IPS-NIHi11 (cell line): ENCODE measurements at places on chromosomes 5 and 9.

DNA sequence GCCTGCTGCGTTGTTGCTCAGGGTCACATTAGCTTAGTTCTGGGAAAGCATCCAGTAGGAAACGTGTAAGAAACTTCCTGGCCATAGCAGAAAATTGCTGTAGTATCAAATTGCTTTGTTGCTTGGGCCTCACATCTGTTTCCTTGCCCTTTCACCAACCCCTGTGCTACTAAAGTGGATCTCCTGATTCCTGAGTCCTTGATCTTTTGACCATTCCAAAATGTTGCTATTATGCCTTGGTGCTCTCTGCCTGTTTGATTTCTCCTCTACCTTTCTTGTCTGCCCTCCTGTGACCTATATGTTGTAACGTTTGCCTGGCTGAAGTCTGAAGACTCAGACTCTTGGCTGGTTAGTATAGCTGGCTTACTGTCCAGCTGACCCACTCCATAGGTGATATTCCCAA, 350.5 kb downstream of the ADGRV1 start:
- DNase-seq = no peak

GRCh38 chr5:63053019-63053638, 474.5 kb downstream of the LRRC70 start:
- no peak for DNase-seq

DNA sequence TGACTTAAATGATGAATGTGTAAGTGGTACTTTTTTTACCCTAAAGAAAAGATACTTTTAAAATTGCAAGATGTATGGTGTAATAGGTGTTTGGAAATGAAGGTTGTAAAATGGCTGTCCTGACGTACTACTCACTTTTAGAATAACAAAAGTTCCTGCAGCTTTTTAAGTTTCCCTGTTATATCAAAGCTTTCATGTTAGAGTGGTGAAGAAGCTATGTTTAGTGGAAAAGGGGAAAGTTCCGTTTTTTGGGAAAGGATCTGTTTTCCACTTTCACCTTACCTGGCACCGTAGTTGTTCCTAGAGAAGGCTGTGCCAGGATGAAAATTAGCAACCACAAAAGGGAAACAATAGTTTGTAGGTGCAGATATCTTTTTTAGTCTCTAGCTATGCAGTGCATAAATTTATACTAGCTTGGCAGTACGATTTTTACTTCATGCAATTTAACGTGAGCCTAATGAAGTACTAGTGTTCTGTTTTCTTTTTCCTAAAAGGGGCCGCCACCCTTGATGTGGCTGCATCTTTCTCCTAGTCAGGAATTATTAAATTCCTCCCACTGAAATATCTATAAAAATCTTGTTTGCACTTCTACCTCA, 1.3 kb downstream of the TNPO1 start:
- no peak for DNase-seq

DNA sequence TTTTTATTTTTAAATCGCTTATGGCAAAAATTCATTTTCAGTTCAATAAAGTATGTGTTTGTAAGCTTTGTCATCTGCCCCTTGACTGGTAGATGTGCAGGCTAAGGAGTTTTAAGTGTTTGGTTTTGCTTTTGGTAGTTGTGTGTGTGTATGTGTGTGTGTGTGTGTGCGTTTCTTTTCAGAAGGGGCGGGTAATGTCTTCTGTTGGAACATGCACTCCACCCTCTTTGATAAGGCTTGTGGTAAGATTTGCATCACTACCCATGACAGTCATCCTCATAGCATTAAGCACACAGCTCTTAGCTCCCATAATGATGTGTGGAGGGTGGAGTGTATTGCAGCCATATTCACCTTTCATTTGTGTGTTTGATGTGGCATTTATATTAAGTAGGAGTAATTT, 92.1 kb upstream of the FSD1L start:
- no peak for DNase-seq

- no peak for DNase-seq
These were observed 1080.7 kb upstream of the NUDT12 start for GRCh38 chr5:104643320-104643719.

- DNase-seq = no peak
These were observed 9.1 kb upstream of the MGAT1 start for GRCh38 chr5:180811623-180812124.

GRCh38 chr5:89473196-89473595, 590.2 kb upstream of the MEF2C start:
- no peak for DNase-seq

GRCh38 chr5:138792195-138792790, 39.1 kb downstream of the CTNNA1 start:
- DNase-seq = no peak
